Glomerular endothelial cell (primary cell): ENCODE measurements at places on chromosomes 3 and 15. TPM values are rescaled to one million over a fixed set of nuclear protein-coding genes. Genes with fewer than 3 reads are reported as not detected.

GOLGA8R gene
- 1.1 and 1.5 TPM in 2 replicates for total RNA-seq

WDR93 gene
- total RNA-seq, result not detected in 2 replicates

LRRN1 gene
- 0.15 TPM in 1 of 2 replicates, not detected in the other for total RNA-seq

ETV5 gene
- 20.4 and 25.9 TPM in 2 replicates for total RNA-seq

ST3GAL6 gene
- total RNA-seq, result 7.5 and 13.2 TPM in 2 replicates

PLA2G4B gene
- 0.48 and 0.58 TPM in 2 replicates for total RNA-seq

NDUFB4 gene
- total RNA-seq, result 150 and 170 TPM in 2 replicates
